ENCODE measurements at places on chromosomes 6 and 20. TPM values are rescaled to one million over a fixed set of nuclear protein-coding genes. Genes with fewer than 3 reads are reported as not detected.
A peak's percentile ranks its signal among the peaks of the same experiment; 100 is the strongest.

ABHD16A gene
- 60.7 TPM for total RNA-seq

ERVFRD-1 gene
- total RNA-seq: 0.05 TPM

COL21A1 gene
- 0.05 TPM for total RNA-seq

RIPOR2 gene
- total RNA-seq: not detected

ZNF391 gene
- total RNA-seq: 1.1 TPM

PGC gene
- total RNA-seq: not detected

GPR6 gene
- total RNA-seq: not detected

BCAS4 gene
- 0.51 TPM for total RNA-seq

DNA sequence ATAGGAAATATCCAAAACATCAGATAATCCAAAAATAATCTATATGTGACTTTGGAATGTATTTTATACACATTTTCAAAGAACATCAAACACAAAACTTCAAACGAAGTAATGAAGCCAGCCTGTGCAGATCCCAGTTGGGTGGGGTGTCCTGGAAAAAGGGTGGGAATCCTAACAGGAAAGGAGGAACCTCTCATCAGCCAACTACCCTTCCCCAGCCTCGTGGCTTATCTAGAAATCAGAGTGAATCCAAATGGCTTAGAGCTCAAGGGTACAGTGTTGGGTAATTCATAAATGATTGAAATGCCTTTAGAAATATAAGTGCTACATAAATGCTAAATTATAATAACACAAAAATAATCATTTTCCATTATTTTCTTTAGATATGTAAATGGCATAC lies 115.1 kb upstream of the SOX4 start:
- no peak for DNase-seq

- no peak for DNase-seq
Measured at GRCh38 chr6:36781669-36782068, 57.6 kb downstream of the CPNE5 start.

GRCh38 chr20:36998652-36999051 lies 47.1 kb upstream of the SAMHD1 start:
- DNase-seq: no peak

GRCh38 chr6:31615748-31616147 lies 714 bp downstream of the AIF1 start:
- no peak for DNase-seq

DNA sequence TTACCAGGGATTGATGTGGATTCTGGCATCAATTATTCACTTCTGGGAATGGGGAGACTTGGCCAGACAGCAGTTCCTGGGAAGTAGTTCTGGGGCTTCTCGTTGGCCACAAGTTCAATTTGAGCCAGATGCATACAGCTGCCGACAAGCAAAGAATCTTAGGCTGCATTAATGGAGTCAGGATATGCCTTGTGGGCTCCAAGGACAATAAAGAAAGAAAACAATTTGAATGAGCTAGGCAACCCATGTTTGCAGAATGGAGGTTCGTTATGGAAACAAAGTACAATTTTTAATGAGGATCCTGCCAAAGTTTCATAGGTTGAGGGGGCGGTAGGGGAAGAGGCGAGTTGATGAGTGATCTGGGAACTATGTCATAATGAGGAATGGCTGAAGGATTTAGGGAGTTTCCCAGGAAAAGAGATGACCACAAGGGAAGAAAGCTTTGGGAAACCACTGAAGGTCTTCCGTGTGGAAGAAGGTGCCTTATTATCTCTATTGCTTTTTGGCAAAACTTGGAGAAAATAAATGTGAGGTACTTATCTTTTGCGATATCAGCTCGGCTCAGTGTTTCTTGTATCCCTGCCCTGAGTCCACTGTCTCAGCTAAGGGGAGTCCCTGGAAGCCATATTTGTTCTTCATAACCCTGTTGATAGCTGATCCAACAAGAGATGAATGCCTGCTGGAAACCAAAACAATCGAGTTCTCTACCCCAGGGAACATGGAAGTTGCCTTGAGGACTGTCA lies 181.0 kb upstream of the ZNF217 start:
- peak; percentile 85 for DNase-seq

DNA sequence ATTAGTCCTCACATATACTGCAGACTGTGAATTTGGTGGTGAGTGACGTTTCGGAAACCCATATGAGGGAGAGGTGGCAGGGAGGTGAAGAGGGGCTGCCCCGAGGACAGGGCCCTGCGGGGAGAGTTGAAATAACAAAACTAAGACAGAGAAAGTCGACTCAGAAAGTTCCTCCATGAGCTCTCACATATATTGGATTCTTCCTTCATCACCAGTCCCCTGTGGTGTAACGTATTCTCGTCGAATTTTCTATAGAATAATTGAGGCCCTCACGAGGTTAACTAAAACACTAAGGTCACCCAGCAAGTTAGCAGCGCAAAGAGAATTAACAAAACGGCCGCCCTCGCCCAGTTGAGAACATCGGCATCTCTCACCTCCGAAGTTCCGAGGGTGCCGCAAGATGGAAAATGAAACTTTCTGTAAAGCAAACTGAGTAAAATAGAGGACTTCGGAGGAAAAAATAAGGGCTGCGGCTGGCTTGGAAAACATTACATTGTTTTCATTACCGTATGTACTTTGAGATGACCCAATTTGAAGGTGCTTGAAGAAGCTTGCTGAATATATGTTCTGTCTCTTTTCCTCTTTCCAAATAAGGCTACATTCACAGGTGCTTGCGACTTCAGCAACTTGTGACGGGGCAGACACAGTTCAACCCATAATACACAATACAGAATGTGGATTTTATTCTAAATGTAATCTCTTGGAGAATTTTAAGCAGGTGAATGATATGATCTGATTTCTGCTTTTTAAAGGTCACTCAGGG lies 490.9 kb upstream of the JARID2 start:
- no peak for DNase-seq

GRCh38 chr6:137019476-137020272 lies 25.1 kb downstream of the IL20RA start:
- DNase-seq: no peak

GRCh38 chr20:16390991-16391390 lies 182.3 kb downstream of the KIF16B start:
- DNase-seq: no peak

GRCh38 chr20:35111141-35111888 lies 18.7 kb upstream of the TRPC4AP start:
- peak; percentile 71 for DNase-seq

- no peak for DNase-seq
Measured at GRCh38 chr20:25271486-25272222, 23.8 kb downstream of the PYGB start.

GRCh38 chr6:21500314-21501020 lies 93.1 kb upstream of the SOX4 start:
- no peak for DNase-seq

- no peak for DNase-seq
Measured at GRCh38 chr6:61649845-61650244, 636.2 kb downstream of the KHDRBS2 start.

DNA sequence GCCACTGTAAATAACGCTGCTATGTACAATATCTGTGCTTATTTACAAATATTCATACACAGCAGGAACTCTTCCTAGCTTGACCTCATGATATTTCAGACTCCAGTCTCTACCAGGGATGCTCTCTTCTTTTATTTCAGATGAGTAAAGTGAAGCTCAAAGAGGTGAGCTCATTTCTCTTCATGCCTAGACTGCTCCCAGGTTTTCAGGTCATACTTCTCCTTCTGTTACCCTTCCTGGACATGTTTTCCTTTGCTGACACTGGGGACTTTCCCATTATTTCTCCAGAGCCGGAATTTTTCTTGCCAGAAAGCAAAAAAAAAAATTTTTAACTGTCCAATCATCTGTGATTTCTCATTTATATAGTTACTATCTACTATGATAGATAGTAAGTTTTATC lies 147.2 kb upstream of the DST start:
- no peak for DNase-seq

GRCh38 chr20:50085481-50086365 lies 27.2 kb downstream of the UBE2V1 start:
- peak; percentile 86 for DNase-seq

DNA sequence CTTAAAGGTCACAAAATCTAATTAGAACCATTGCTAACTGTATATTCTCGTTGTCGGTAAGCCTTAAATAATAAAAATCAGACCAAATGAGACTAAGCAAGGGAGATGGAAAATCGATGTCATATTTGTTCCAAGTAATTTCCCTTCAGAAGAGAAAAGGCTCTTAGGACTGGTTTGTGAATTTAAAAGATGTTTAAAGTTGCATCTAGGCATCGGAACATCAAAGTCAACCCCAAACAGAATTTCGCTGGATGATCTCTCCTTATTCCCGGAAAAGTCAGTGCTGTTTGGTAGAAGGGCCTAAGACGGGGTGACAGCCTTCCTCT lies 63.8 kb downstream of the NPEPL1 start:
- no peak for DNase-seq

GRCh38 chr6:130725551-130725950 lies 101.7 kb upstream of the SMLR1 start:
- DNase-seq: no peak

DNA sequence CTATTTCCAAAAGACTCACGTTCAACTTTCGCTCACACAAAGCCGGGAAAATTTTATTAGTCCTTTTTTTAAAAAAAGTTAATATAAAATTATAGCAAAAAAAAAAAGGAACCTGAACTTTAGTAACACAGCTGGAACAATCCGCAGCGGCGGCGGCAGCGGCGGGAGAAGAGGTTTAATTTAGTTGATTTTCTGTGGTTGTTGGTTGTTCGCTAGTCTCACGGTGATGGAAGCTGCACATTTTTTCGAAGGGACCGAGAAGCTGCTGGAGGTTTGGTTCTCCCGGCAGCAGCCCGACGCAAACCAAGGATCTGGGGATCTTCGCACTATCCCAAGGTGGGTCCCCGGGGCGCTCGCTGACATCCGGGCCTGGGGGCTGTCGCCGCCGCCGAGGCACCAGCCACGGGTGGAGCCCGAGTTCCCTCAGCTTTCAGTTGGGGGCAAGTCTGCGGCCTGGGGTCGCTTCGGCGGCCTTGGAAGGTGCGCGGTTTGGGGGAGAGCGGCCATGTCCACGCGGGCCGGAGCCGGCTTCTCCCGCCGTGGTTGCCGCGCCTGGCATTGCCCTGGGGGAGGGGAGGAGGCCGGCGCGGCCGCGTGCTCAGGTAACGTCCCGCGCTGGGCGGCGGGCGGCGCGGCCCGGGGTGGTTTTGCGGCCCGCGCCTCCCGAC lies 429 bp downstream of the AMD1 start:
- peak; percentile 53 for DNase-seq

GRCh38 chr6:131654326-131654725 lies 17.2 kb downstream of the ENPP3 start:
- no peak for DNase-seq

DNA sequence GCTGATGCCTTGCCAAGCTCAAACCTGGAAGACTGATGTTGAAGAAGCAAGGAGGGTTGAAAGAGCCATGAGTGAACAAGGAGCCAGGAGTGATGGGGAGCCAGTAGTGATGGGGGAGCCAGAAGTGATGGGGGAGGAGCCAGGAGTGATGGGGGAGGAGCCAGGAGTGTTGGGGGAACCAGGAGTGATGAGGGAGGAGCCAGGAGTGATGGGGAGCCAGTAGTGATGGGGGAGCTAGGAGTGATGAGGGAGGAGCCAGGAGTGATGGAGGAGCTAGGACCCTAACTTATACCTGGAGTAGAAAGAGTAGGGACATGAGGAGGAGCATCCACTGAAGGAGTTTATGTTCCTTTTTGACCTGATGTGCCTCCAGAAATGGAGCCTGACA lies 14.6 kb upstream of the CD93 start:
- no peak for DNase-seq

- peak; percentile 87 for DNase-seq
Measured at GRCh38 chr6:3068329-3069214, at the start of gene RIPK1. TSS of gene RIPK1 (plus strand) at chr6:3068494. CDS start at chr6:3076824, 8,330 bp downstream.

DNA sequence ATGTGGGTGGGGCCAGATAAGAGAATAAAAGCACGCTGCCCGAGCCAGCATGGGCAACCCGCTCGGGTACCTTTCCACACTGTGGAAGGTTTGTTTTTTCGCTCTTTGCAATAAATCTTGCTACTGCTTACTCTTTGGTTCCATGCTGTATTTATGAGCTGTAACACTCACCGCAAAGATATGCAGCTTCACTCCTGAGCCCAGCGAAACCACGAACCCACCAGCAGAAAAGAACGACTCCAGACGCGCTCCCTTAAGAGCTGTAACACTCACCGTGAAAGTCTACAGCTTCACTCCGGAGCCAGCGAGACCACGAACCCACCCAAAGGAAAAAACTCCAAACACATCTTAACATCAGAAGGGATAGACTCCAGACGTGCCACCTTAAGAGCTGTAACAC lies 76.7 kb downstream of the TFAP2A start:
- DNase-seq: no peak

DNA sequence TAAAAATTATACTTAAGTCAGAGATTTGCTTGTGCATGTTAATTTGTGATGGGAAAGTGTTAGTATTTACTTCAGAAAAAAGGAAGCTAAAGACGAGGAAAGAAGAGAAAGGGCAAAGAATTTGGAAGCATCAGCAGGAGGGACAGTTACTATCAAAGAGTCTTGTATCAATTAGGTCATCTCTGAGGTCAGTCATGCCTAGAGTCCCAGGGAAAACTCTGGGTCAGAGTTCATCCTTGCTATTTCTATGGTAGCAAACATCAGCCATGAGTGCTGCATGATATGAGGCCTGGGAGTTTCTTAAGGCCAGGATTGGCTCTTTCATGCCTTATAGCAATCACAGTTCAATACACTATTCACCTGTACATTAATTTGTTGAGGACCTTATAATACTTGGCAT lies 292.9 kb downstream of the FARS2 start:
- no peak for DNase-seq

- peak; percentile 4 for DNase-seq
Measured at GRCh38 chr20:35385733-35386132, 26.0 kb downstream of the UQCC1 start.

DNA sequence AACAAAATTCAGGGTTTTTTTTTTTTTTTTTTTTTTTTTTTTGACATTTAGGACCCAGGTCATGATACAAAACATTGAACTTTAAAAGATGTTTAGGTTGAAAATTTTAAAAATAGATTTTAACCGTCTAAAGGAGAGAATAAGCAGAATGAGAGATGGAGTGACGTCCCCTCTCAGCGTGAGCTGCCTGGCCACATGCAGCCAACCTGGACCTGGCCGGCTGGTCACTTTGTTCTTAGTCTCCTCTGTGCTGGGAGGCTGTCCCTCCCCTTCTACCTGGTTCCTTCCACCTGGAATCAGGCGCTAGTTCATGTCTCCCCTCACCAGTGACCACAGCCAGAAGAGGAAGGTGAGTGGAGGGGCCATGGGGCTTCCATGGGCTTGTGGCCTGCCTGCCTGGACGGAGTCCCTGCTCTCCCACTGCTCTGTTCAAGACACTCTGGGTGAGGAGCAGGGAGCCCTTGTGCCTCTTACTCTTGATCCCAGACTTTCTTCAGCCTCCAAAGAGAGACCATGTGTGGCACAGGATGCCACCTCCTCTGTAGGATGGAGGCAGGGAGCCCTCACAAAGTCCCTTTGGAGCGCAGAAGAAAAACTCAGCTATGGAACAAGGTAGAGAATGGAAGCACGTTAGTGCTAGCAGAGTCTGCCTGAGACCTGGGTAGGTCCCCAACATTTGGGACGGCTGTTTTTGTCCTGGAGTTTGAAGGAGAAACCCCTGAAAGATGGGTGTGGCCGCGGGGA lies 31.7 kb downstream of the IRF4 start:
- DNase-seq: no peak

GRCh38 chr6:168326294-168327261 lies 7.0 kb upstream of the DACT2 start:
- no peak for DNase-seq

- peak; percentile 62 for DNase-seq
Measured at GRCh38 chr20:47318586-47319516, 37.6 kb downstream of the ZMYND8 start.

- DNase-seq: peak; percentile 47
Measured at GRCh38 chr6:2714111-2714895, 36.4 kb downstream of the MYLK4 start.
